CD4-positive, alpha-beta T cell treated with Interleukin-2 at 100 ng/mL for 4 hours (primary cell): ENCODE measurements at places on chromosomes 16 and 17.

DNA sequence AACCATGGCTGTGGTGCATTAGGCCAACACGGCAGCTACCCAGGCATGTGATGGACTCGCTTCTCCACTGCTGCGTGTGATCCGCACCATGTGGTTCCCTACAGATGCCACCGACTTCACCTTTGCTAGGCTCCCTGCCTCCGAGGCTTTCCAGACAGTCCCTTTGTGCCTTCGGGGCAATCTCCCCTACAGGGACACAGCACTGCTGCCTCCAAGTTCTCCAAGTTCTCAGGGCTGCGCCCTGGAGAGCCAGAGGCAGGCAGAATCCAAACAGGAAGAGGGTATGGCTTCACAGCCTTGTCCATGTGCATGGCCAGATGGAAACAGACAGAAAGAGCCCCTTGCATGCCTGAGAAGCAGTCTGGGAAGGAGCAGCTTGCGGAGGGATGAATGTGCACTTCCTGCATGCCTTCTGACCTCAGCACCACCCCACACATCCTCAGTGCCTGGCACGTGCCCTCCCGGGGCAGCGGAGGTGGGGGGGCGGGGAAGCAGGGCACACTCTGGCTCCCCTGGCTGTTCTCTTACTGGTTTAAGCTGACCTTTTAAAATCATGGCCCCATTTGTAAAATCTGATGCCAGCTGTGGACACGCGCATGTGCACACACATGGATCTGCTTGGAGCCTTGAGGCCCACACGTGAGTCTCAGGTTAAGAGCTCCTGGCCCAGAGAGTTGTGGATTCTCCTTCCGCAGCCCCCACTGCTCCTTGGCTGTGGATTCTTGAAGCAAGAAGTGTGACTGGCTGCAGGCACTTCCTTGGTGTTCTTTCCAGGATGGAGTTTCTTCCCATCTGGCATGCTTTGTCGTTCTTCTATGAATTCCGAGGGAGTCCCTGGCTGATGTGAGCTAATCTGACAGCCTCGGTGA lies 55.3 kb upstream of the MTSS2 start:
- no peak for DNase-seq

- DNase-seq = peak; percentile 36
These were observed 118.2 kb upstream of the KCNJ18 start for GRCh38 chr17:21573961-21574610.

GRCh38 chr17:38361694-38362465 lies 10.2 kb downstream of the SOCS7 start:
- DNase-seq = no peak

DNA sequence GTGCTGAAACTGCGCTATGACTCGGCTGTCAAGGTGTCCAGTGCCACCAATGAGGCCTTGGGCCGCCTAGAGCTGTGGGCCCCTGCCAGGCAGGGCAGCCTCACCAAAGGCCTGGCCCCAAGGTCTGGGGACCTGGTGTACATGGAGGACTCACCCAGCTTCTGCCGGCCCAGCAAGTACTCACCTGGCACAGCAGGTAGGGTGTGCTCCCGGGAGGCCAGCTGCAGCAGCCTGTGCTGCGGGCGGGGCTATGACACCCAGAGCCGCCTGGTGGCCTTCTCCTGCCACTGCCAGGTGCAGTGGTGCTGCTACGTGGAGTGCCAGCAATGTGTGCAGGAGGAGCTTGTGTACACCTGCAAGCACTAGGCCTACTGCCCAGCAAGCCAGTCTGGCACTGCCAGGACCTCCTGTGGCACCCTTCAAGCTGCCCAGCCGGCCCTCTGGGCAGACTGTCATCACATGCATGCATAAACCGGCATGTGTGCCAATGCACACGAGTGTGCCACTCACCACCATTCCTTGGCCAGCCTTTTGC lies 25.0 kb downstream of the WNT9B start:
- DNase-seq = no peak

- no peak for DNase-seq
These were observed 3.8 kb upstream of the TMEM100 start for GRCh38 chr17:55726440-55726839.

- DNase-seq = peak; percentile 2
These were observed 22.1 kb upstream of the FASN start for GRCh38 chr17:82120148-82120547.

DNA sequence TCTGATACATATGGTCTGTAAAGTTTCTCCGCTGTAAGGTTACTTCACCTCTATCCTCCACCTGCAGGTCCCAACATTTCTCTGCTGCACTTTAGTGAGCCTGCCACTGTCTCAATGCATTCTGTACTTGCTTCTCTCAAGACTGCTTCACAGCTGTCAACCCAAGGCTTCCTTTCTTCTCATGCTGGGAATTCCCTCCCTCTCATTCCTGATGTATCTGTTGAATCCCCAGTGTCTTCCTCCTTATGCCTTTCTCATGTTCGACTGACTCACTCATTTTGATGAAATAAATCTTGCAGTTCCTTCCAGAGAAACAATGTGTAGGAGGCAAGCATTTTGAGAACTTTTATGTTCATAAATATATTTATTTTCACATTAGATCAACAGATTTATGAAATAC lies 288.3 kb downstream of the CNTNAP4 start:
- DNase-seq = no peak

- no peak for DNase-seq
These were observed 36.5 kb upstream of the TOB1 start for GRCh38 chr17:50902372-50903353.

GRCh38 chr16:27867122-27868110 lies 196.1 kb downstream of the GSG1L start:
- DNase-seq = peak; percentile 46
